ENCODE measurements at places on chromosomes 6 and 20. TPM values are rescaled to one million over a fixed set of nuclear protein-coding genes. Genes with fewer than 3 reads are reported as not detected.
A peak's percentile ranks its signal among the peaks of the same experiment; 100 is the strongest.

DNA sequence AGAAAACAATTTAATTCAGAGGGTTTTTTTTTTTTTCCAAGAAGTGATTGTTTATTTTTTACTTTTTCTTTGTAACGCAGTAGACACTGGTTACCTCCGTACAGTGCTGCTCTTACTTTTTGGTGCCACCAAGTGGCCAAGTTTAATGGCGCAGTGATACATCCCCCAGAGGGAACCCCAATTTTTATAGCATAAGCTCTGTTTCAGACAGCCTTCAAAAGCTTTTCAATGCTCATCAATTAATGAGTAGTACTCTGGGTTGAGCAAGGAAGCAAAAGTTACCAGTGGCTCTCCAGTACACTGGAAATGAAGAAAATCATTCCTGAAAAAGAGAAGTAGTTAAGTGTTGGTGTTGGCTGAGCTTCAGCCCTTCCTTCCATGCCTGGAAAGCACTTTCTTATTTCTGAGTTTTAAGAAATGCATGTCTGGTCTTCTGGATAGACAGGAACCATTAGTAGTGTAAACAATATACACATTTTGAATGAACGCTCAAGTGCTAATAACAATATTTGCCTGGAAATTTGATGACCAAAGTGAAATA lies 129.1 kb upstream of the SMLR1 start:
- DNase-seq = no peak

- DNase-seq = no peak
Observed at GRCh38 chr6:35170166-35170565, 29.0 kb upstream of the TCP11 start.

DNA sequence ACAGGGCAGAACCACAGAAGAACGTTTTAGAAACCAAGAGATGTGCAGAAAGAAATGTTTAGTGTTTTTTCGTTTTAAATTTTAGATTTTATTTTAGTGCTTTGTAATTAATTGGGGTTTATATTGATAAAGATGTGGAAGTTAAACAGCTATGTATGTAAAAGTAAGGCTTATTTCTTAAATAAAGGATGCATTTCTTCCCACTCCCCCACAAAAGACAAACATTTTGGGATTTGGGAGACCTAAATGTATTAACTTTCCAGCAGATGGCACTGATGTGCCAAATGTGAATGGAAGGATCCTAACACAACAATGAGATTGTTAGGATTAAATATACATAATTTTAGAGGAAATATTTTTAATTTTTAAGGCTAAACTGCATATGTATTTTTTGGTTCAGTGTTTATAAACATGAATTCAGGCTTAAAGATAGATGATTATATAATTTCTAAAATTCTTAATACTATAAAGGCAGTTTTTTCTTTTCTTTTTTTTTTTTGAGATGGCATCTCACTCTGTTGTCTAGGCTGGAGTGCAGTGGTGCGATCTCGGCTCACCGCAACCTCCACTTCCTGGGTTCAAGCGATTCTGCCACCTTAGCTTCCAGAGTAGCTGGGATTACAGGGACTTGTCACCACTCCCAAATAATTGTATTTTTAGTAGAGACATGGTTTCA lies 12.0 kb downstream of the PFDN4 start:
- DNase-seq = no peak

GRCh38 chr6:13012977-13013680 lies 296.6 kb downstream of the PHACTR1 start:
- no peak for DNase-seq

DNA sequence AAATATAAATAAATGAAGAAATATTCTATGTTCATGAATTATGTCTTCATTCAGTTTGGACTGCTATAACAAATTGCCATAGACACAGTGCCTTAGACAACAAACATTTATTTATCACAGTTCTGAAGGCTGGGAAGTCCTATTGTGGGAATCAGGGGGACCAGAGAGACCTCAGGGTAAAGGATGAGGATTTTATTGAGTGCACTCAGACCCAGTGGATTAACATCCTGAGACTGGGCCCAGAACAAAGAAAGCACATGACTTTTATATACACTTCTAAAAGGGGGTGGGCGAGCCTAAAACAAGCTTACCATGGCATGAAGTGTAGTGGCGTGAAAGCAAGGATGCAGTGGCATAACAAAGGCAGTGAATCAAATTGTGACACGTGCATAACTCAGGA lies 26.9 kb upstream of the CBLN4 start:
- no peak for DNase-seq

- DNase-seq = no peak
Observed at GRCh38 chr6:103507052-103507451, 1352.7 kb downstream of the HACE1 start.

DNA sequence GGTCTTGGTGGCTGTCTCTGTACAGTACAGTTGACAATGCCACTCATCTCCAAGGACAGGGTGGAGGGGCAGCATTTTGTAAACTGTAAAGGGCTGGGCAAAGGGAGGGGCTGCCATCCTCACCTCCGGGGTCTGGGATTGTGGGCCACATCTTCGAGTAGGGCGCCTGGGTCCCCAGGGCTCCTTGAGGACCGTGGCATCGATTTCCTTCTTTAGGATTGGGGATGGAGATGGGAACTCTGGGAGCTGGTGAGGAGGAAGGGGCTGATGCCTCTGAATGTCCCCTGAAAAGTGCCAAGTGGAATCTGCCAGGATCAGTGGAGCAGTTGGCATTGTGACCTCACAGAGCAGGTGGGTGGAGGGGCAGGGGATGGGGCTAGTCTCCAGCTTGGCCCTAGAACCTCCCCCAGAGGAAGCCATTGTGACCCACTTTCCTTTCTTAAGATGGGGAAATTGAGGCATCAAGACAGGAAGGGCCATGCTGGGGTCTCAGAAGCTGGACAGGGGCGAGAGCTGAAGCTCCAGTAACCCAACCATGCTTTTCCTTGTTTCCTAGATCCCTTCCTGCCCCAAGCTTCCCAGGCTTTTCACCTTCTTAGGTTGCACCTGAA lies at the start of gene SUN5:
Gene SUN5, minus strand, starts transcription at position 293 of the 611 bp plus-strand sequence. Its CDS starts 93 bp downstream, at position 200.
- no peak for DNase-seq

- DNase-seq = peak; percentile 45
Observed at GRCh38 chr6:168131464-168132415, 52.7 kb upstream of the FRMD1 start.

The FAM83B gene
- not detected for total RNA-seq

The HRH3 gene
- not detected for total RNA-seq

The LIME1 gene
- total RNA-seq = 6.5 TPM

The MED23 gene
- total RNA-seq = 19.3 TPM

The FGD2 gene
- 32.6 TPM for total RNA-seq

The DACT2 gene
- total RNA-seq = 0.48 TPM

The RIPPLY2 gene
- total RNA-seq = not detected

The CAPN11 gene
- 2.4 TPM for total RNA-seq

The TMEM200A gene
- 4.3 TPM for total RNA-seq

Data from mesenteric fat pad (tissue), 1 donor.